ENCODE measurements at places on chromosomes 6 and 20.

DNA sequence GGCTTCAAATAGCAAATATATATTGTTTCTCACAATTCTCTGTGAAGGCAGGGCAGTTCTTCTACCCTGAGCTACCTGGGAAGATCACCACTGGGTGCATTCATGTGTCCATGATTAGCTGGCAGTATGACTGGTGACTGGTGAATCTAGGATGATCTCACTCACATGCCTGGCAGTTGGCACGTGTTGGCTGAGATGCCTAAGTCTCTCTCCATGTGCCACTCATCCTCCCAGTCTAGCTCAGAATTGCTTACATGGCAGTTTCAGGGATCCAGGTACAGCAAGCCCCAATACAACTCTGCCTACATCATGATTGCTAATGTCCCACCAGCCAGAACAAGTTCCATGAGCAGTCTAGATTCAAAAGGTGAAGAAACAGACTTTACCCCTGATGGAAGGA lies 346.8 kb upstream of the CNR1 start:
- no peak for DNase-seq

- DNase-seq = no peak
Observed at GRCh38 chr6:4935975-4936680, 67.7 kb downstream of the RPP40 start.

DNA sequence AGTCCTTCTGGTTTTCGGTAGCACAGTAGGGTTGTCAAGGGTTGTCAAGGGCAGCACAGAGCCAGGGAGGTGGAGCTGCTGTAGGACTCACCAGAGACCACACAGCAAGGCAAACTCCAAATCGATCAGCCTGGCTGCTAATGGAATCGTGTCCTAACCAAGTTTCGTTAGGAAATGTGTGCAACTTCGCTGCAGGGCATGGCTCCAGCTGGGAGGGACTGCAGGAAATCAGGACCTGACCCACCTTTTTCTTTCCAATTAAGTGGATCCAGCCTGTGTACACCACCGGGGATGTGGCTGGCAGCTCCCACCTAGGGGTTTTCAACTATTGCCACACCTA lies 251.7 kb upstream of the QKI start:
- DNase-seq = no peak

DNA sequence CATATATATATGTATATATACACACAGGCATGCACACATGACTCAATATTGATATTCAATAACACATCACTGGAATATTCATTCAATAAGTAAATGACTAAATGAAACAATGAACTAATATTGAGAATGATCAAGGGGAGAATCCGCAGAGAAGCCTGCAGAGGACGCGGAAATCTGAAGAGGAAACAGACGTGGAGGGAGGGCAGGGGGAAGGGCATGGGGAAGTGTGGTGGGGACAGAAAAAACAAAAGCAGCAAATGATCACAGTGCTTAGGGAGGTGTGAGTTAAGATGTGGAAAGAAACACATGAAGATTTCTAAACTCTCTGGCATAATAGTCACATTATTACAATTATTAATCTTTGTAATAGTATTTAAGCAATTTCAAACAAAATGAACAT lies 14.5 kb downstream of the PERP start:
- DNase-seq = no peak

- no peak for DNase-seq
Observed at GRCh38 chr6:6783721-6784120, 195.2 kb downstream of the LY86 start.

GRCh38 chr20:49471397-49471796 lies 11.1 kb downstream of the KCNB1 start:
- no peak for DNase-seq

DNA sequence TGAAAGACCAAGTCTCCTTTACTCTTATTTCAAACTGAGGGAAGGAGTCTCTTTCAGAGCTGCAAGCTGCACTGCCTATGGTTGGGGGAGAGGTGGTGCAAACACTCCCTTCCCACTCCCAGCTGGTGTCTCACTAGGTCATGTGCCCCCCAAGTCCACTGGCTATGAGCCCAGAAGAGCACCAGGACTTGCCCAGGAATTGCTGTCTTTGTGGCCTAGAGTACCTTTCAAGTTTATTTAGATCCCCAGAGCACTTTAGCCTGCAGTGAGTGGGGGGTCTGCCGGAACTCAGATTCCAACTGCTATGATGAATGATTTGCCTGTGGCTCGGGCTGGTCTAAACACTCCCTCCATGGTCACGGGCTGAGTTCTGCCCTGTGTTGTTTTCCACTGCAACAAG lies 192.6 kb upstream of the CITED2 start:
- DNase-seq = no peak

DNA sequence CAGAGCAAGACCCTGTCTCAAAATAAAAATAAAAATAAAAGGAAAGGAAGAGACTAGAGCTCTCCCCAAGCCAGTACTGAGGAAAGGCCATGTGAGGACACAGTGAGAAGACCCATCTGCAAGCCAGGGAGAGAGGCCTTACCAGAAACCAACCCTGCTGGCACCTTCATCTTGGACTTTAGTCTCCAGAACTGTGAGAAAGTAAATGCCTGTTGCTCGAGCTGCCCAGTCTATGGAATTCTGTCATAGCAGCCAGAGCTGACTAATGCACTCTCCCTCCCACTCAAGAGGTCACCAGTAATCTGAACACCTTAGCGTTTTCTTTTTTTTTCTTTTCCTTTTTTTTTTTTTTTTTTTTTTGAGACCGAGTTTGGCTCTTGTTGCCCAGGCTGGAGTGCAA lies 7.3 kb upstream of the PRPH2 start:
- no peak for DNase-seq

DNA sequence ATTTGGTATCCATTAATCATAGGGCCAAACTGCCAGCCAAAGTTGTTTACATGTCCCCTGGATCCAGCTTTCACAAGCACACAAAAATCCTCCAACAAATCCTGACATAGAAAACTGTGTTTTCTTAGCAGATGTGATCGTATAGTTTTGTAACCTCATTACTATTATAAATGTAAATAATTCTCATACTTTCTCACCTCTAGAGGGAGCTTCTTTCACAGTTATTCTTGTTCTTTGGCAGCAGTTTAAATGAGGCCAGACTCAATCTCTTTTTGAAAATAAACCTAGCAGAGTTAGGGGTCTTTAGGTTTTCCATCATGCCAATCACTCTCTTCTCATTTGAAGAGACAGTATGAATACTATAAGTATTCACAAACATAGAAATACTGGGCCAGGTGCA lies 17.0 kb upstream of the ZNF318 start:
- DNase-seq = no peak

DNA sequence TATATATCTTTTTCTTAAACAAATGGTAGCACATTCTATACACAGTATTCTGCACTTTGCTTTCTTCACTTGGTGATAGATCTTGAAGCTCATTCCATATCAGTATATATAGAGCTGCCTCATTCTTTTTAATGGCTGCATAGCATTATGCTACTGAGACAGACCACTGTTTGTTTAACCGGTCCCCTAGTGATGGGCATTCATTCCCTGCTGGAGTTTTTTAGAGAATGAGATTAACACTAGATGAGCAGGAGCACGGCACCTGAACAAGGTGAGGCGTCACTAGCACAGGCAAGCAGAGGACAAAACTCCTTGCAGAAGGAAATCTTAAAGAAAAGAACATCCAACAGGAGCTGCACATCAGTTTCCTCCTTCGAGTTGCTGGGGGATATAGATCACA lies 69.6 kb downstream of the GNAS-AS1 start:
- DNase-seq = no peak

DNA sequence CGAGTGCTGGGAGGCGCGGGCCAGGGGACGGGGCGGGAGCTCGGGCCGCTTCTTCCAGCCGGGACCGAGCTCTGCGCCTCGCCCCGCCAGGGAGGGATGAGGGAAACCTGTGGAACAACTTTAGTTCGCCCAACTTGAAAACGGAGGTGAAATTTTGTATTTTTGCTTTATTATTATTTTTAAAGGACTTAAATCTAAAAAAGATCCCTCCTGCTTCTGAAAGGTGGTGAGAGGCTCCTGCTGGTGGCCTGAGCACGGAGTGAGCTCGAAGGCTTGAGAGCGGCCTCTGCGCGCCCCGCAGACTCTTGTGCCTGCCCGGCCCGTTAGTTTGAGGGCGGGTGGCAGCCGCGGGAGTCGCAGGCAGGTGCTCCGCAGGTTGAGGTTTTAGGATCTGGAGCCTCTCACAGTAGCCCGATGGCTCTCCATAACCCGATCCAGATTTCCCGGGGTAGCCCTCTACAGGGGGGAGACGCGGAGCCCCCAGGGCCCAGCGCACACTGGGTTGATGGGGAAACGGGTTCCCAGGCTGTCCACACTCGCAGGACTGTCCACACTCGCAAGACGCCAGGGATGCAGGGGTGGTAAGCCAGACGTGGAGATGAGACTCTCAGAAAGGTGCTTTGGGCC lies 46.2 kb upstream of the SUPT3H start:
- DNase-seq = no peak

DNA sequence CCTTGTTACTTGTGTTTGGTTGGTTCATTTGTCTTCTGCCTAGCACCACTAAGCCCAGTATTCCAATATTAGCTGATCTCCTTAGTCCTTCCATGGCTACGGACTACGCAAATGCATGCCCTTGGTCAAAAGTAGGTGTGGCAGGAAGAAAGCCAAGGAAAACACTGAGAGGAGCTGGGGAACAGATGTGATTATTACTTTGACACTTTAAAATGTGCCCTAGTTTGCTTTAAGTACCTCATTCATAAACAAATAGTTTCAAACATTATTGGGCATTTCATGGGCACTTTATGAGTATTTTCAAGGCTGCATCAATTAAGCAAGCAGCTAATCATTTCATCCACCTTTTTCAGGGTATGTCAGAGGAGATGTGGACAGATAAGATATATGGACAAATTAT lies 60.1 kb upstream of the HDDC2 start:
- no peak for DNase-seq

- no peak for DNase-seq
Observed at GRCh38 chr6:89649682-89650081, 11.1 kb upstream of the LYRM2 start.

- DNase-seq = no peak
Observed at GRCh38 chr20:2212456-2213015, 83.3 kb upstream of the TGM3 start.

DNA sequence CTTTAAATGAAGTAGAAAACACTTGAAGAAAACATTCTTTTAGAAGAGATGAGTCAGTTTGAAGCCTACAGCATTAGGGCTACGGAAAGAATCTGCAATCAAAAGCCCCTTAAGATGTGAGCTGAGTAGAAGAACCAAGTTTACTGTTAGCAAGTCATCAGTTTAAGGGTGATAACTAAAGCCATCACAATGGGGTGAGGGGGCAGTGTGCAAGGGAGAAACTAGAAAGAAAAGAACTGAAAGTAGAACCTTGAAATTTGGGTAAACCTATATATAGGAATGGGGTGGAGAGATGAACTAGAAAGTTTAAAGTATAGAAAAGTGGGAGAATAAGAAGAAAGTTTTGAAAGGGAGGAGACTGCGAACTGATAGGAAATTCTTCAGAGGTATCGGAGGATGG lies 212.9 kb downstream of the COL19A1 start:
- DNase-seq = no peak

GRCh38 chr6:35185302-35185681 lies 28.5 kb upstream of the SCUBE3 start:
- DNase-seq = no peak

DNA sequence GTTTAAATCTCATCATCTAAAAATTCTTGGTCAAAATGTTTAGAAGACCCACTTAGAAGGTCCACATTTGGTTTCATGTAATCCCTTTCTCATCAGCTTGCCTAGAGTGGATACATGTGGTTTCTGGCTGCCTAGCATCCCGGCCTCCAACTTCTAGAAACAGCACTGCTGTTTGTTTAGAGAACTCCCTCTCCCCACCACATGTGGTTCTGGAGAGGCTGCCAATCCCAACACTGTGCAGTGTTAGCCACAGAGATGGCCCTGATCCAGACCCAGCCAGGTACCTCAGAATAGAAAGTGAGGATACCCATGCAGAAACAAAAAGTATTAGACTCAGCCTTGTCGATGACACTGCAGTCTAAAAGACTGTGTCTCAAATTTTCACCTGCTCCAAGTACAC lies 241.8 kb downstream of the BCKDHB start:
- DNase-seq = no peak

- no peak for DNase-seq
Observed at GRCh38 chr20:41348430-41349172, 8.0 kb downstream of the LPIN3 start.
